ENCODE measurements at places on chromosomes 16 and 17.

- no peak for DNase-seq
Observed at GRCh38 chr16:66113223-66113622, 253.3 kb upstream of the CDH5 start.

GRCh38 chr17:9611557-9611956, 33.8 kb upstream of the USP43 start:
- DNase-seq: no peak

GRCh38 chr17:66930933-66931332, 33.6 kb upstream of the CACNG4 start:
- DNase-seq: no peak

DNA sequence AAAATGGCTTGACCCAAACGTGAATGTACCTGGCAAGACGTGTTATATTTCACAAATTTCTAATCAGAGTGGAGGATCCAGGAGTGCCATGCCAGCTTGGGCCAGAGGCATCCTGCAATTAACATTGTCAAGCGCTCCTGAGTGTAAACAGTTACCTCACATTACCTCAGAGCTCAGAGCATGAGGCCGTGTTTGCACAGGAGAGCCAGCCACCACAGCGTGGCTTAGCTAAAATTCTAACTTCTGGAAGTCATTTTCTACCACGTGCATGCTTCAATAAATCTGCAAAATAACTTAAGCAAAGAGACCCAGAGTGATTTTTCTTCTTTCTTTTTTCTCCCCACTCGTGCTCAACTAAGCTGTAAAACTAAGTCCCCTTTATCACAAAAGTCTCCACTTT, 769.0 kb downstream of the KCNJ2 start:
- DNase-seq: no peak

DNA sequence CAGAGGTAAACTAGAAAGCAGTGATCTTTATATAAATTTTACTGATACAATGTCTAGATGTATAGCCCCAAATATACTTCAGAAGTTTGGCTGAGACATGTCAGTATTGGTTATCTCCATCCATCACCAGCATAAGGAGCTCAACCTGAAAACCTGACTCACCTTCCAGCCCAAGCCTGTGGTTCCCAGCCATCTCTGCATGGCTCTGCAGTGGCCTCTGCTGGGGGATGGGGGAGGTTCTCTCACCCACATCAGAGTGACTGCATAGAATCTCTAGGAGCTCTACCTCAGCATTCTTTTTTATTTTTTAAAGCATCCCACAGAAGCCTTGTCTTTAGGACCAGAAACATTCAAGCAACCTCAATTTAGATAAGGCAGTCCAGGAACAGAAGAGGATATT, 27.3 kb downstream of the USP7 start:
- DNase-seq: peak; percentile 9

DNA sequence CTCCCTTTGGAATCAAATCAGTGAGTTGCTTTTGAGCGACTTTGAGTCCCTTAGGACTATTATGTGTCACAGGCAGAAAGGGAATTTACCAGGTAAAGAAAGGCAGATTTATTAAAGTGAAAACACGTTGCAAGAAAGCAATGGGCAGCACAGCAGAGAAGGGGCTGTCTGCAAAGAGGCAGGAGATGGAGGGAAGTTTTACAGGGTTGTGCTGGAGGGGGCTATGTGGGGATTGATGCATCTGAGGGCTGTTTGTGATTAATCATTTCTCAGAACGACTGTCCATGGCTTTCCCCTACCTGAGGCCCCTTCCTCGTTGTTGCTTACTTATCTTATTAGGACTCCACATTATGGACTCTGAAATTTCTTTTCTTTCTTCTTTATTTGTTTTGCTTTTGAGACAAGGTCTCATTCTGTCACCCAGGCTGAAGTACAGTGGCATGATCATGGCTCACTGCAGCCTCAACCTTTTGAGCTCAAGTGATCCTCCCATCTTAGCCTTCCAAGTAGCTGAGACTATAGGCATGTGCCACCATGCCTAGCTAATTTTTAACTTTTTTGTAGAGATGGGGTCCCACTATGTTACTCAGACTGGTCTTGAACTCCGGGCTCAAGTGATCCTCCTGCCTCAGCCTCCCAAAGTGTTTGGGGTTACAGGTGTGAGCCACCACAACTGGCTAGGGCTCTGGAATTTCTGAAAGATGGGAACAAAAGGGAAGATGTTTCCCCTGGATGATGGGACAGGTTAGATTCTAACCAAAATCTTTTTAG, 5.5 kb downstream of the WWP2 start:
- DNase-seq: no peak

- DNase-seq: no peak
Observed at GRCh38 chr16:85687651-85688471, 893 bp downstream of the GINS2 start.

- no peak for DNase-seq
Observed at GRCh38 chr16:85573696-85574641, 39.2 kb upstream of the GSE1 start.

DNA sequence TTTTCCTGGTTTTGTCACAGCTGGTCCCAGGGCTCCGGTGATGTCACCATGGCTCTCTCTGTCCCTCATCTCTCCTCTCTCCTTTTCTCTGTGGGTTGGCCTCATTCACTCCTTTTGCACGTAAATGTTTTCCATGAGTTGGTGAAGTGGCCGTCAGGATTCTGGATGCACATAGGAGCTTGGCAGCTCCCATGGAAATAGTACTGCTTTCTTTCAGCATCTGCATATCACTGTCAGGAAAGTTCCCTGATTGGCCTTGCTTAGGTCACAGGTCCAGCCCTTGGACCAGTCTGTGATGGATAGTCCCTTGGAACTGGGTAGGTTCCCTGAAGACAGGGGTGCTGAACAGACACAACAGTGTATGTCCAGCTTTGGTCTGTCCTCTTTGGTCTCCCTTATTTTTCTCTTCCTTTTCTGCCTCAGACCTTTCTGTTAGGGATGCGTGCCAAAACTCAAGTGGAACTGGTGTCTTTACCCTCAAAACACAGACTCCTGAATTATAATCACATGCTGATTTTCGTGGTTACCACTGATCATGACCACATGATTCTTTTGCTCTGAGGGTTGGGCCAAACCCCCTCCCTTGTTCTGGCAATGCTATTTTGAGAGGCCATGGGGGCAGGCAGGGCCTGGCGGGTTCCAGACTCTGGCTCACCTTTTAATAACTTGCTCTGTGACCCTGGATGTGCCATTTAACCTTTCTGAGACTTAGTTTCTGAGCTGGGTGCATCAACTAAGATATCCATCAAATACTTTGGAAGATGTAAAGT, 99.0 kb downstream of the MSI2 start:
- DNase-seq: no peak

GRCh38 chr17:41511116-41511515, 5.7 kb upstream of the KRT13 start:
- DNase-seq: no peak

- DNase-seq: no peak
Observed at GRCh38 chr17:61416211-61416539, 16.5 kb downstream of the TBX2 start.

DNA sequence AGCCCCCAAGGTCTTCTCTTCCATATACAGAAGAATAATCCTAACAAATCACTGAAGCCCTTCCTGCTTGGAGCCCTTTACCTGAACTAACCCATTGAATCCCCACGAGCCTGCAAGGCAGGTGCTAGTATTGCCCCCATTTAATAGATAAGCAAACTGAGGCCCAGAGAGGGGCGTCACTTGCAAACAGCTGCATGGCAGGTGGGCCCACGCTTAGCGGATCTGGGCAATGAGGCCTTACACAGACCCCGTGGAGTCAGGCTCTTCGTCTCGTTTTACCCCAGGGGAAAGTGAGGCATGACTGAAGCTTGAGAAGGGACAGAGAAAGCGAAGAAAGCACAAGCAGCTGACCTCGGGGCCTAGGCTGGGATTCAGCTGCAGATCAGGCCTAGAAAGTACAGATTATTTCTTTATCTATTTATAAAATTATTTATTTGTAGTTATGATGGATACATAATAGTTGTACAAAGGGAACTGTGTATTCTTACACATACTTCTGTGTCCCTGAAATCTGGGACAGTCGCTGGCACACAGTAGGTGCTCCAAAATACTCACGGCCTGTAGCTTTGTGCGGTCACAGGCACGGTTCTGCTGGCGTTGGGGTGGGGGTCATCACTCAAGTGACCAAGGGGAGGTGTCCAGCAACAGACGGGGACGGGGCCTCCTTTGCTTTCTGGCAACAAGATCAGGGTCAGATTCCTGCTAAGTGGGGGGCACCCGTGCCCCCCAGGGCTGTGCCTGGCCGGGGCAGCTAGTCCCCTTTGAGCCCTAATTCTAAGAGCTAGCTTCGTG, 223.2 kb upstream of the GSE1 start:
- DNase-seq: no peak

- no peak for DNase-seq
Observed at GRCh38 chr17:40198576-40198975, 20.5 kb upstream of the WIPF2 start.

- DNase-seq: no peak
Observed at GRCh38 chr17:16930571-16931317, 41.2 kb downstream of the TNFRSF13B start.

- DNase-seq: peak; percentile 68
Observed at GRCh38 chr17:72466199-72466598, 345.4 kb downstream of the SOX9 start.

- DNase-seq: no peak
Observed at GRCh38 chr17:34313164-34313563, 6.1 kb upstream of the CCL8 start.

DNA sequence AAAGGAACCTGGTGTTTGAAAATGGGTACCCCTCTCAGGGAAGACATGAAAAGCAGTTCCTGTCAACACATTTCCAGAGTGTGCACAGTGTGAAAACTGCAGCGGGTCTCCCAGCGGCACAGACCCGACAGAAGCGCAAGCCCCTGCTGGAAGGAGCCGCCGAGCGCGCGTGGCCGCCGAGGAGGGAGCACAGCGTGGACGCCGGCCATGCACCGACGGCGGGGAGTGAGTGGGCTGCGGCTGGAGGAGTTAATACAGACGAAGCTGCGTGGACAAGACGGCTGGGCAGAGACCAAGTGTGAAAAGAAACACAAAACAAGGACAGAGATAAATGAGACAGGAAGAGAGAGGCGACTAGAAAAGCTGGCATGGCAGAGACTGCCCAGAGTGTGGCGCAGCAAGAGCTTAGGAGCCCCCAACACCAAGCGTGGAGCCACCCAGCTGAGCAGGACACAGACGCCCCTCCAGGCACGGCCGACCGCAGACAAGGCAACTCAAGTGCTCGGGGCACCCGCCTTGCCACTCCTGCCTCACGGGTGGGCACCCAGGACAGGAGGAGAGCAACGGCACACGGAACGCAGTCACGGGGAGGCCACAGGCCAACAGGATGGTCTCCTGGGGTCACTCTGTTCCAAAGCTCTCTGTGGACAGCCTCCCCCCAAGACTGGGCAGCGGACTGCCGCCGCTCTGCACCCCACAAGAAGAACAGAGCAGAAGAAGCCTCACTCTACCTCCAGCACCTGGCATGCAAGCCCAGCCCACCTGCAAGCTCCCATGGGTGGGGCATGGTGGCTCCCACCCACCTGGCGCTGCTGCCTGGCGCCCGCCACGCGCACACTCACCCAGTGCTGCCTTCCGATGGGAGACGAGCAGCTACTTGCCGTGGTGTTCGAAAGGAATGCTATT, 16.5 kb downstream of the SLC16A3 start:
- no peak for DNase-seq

GRCh38 chr17:73283841-73284282, 22.2 kb upstream of the CPSF4L start:
- DNase-seq: no peak

DNA sequence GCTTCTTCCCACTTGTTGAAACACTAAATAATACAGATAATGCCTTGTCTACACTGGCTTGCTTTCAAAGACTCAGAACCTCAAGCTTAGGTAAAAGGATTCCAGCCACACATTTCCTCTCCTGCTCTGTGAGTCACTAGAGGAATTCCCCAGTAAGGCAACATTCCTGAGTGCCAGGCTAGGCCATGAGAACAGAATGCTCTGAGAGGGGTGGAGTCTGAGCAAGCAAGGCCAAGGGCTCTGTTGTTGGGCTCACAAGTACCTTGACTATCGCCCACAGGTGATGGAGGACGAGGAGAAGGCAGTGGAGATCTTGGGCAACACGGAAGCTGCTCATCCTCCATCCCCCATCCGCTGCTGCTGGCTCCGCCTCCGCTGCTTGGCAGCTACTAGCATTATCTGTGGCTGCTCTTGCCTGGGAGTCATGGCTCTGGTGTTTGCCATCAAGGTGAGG, 6.7 kb upstream of the PHKG2 start:
- peak; percentile 64 for DNase-seq

- DNase-seq: no peak
Observed at GRCh38 chr17:16973760-16974540, 2.0 kb upstream of the TNFRSF13B start.

- DNase-seq: no peak
Observed at GRCh38 chr16:583470-583814, 6.4 kb upstream of the RAB40C start.

DNA sequence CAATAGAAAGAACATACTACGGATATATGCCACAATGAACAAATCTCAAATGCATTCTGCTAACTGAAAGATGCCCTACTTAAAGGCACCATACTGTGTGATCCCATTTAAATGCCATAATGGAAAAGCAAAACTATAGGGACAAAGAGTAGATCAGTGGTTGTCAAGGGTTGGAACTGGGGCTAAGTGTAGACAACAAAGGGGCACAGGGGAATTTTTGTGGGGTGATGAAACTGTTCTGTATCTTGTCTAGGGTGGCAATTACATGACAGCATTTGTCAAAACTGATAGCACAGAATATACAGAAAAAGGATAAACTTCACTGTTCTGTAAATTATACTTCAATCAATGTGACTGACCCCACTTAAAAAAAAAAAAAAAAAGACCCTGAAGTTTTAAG, 17.7 kb downstream of the GFOD2 start:
- no peak for DNase-seq

GRCh38 chr17:56678249-56679114, 85.0 kb downstream of the NOG start:
- DNase-seq: no peak

DNA sequence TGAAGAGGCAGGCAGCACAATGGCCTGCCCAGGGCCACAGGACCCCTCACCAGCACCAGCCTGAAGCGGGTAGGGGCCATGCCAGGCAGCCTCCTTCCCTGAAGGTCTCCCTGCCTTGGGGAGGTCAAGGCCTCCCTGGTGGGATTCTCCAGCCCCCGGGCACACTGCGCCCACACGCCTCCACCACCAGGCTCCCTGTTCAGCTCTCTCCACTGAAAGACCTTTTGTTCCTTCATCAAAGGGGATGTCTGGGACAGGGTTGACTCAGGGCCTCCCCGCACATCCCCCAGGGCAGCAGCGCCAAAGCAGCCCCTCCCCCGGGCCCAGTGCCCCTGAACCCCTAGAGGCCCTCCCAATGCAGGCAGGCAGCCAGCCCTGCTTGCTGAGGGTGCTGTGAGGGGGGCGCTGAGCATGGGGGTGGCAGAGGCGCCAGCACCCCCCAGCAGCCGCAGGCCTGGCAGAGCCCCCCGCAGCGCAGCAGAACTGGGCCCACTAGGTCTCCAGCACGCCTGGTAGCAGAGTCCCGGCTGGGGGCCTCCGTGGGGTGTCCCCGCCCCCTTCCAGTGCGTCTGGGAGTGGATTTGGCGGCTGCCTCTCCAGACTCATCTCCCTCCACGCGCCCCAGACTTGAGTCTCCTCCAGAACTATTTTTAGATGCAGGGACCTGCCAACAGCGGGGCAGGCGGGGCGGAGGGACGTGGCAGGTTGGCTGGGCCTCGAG, 13.1 kb downstream of the BCAR1 start:
- DNase-seq: no peak

Data from SW 1271 (cell line).